Epithelial cell of prostate (primary cell): ENCODE measurements at places on chromosomes 4 and X.

DNA sequence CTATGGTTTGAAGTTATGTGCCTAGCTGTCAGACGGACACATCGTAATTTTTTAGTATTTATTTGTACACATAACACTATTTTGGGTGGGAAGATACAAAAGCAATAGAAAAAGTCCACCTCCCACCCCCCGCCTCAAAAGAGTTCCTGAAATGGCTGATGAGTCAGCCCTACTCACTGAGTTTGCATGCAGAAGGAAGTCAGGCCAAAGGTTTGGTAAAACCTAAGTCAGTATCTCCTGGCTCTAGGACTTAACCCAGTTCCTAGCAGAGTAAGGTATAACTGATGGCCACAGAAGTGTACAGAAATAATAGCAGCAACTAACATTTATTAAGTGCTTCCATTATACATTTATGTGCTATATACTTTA is 2.9 kb upstream of the KLHL2 start:
- no peak for DNase-seq

- DNase-seq: no peak
Measured at GRCh38 chrX:123298026-123298425, 113.9 kb downstream of the GRIA3 start.

DNA sequence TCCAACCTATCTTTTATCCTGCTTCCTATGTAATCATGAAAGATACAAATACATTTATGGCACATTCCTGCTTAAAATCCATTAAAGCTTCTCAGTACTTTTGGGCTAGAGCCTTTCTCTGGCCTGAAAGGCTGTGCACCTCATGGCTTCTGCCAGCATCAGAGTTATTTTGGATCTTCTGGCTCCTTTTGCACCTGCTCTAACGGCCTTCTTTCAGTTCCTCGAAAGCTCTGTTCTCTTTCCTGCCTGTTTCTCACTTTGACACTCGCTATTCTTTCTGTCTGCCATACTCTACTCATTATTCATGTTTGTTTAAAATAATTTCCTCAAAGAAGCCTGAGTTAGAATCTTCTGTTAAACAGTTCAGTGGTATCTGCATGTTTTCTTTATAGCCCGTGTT is 86.0 kb downstream of the LRP2BP start:
- no peak for DNase-seq

- DNase-seq: no peak
Measured at GRCh38 chrX:57422289-57422688, 135.8 kb downstream of the FAAH2 start.

DNA sequence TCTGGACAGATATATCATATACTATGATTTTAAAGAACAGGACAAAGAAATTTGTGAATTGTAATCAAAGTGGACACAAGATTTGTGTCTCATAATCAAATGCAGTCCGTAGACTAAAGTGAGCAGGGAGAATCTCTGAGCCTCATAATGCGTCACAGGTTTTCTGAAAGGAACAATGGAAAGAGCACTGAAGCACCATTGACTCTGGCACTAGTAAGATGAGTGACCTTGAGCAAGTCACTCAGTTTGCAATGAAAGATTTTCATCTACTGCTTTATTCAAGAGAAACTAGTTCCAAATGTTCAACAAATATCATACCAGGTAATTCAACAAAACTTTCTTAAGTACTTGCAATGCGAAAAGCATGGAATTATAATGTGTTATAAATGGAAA is 315.3 kb downstream of the MAPK10 start:
- DNase-seq: no peak

- DNase-seq: no peak
Measured at GRCh38 chr4:108166441-108167315, 2.1 kb downstream of the LEF1 start.

DNA sequence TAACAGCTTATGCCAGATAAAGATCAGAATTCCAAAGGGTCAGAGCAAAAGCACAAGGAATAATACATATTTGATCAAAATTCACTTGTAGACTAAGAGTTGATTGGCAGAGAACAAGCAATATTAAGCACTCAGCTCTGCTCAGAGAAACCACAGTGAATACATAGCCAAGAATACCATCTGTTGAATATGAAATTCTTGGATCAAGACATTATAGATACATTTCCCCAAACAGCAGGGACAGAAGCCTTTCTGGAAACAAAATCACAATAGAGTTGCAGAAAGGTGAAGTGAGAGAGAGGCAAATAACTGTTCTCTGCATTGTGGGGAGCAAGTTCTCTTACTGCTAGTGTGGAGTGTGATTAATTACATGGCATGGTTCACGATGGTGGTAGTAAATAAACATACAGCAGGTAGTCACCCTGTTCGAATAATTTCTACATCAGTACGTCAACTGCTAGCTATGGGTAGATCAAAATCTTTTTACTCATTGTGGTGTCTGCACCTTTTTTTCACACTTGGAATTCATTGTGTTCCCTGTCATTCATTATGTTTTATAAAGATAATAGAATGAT is 366.7 kb downstream of the PCDH7 start:
- DNase-seq: no peak

DNA sequence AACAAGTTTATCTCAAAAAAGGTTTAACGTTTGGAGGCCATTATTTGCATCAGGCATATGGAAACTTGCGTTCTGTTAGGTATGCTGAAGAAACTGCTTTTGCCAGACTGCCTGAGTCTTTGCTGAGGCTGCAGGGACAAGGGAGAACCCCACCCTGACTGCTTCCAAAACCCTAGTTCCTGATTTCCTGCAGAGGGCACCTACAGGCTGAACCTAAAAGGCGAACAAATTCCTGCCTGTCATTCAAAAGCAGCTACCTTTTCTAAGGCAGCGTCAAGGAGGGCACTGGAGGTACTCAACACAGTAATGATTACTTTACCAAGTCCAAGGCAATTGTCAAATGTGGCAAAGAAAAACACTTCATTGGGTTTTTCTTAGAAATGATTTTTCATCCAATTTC is 578 bp upstream of the CORIN start:
- no peak for DNase-seq

GRCh38 chrX:8879750-8880149 is 78.6 kb upstream of the FAM9A start:
- DNase-seq: no peak

DNA sequence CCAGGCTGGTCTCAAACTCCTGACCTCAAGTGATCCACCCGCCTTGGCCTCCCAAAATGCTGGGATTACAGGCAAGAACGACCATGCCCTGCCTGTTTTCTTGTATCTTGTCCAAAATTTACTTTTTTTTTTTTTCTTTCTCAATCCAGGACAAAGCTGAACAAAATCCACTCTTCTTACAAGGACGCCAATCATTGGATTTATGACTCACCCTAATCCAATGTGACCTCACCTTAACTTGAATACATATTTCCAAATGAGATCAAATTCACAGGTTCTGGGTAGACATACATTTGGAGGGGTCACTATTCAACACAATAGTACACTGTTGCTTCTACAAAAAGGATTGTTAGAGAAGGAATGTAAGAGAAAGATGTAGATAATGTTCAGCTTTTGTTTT is 18.0 kb upstream of the TSR2 start:
- no peak for DNase-seq

DNA sequence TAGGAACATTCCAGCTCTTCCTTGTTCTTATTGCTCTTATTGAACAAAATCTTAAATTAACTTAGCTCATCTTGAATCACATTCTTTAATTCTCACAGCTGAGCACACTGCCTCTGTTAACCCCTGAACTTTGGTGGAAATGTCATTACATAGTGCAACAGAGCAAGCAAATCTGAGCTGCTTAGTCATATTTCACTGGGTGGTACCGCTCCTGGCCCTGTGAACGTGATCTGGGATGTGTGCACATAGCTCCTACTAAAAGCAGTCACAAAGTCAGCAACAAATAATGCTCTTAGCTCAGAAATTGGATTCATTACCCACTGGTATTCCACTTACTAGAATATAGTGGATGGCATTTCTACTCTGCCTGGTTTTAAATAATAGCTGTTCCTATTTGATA is 27.9 kb downstream of the ARHGEF6 start:
- DNase-seq: no peak

DNA sequence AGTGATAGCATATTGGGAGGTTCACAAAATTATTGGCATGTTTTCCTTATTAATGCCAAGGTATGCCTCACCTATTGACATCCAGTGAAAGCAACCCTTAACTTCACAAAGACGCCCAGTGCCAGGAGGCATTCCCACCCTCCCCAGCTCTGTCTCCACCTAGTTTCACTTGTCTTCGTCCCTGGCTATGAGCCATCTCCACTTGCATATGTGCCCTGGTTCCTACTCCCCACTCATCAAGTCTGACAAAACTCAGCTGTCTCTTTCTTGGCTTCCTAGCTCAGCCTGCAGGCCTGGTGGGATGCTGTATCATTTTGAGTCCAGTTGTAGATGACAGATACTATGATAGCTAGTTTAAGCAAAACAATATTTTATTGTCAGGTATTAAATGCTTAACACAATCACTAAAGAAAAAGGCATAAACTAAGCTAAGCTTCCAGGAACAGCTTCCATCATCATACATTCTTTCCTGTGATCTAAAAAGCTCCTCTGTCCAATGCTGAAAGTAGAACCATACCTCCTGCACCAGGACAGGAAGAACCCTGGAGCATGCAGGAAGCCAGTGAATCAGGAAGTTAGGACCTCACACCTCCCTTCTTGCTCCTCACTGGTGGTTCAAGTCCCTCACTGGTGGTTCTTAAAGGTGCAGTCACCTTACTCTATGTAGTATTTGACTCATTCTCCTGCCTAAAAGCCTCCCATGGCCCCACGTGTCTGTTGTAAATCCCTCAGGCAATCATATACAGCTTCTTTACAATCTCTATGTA is 410.3 kb upstream of the RASGEF1B start:
- no peak for DNase-seq

GRCh38 chrX:72394518-72395170 is 88.9 kb upstream of the CITED1 start:
- DNase-seq: no peak

GRCh38 chrX:50075630-50076339 is 125.0 kb downstream of the AKAP4 start:
- no peak for DNase-seq

- DNase-seq: no peak
Measured at GRCh38 chr4:81758574-81759264, 287.0 kb upstream of the RASGEF1B start.

- no peak for DNase-seq
Measured at GRCh38 chr4:42442601-42443000, 45.3 kb downstream of the SHISA3 start.

GRCh38 chrX:49910344-49910743 is 12.1 kb upstream of the CLCN5 start:
- no peak for DNase-seq

DNA sequence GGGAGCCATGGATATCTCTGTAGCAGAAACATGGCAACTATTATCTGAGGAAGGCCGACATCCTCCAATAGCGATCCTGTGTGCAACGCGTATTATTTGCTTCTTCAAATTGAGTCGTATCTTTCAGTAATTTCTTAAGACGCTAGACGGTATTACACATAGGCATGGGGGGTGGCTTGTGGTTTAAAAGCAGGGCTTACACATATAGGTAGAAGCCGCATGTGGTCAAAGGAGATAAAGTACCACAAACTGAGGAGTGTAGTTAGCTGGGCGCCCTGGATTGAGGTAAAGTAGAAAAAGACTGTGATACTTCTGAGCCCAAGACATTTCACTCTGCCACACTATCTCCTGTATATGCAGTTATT is 94.6 kb downstream of the SORBS2 start:
- DNase-seq: no peak

DNA sequence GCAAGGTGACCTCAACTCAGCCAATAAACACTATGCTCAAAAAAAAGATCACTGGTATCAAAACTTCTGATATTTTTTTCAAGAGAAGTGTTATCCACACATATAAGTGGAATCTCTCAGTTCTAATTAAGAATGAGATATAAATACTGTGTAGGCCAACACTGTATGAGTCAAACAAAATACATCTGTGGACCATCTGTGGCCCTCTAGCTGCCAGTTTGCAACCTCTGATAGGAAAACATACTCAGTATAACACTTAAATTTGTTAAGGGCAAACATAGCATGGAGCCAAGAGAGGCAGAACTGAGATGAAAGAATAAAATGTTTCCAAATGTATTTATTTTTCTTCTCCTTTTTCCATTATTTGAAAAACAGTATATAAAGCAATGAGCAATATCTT is 377.3 kb downstream of the ARAP2 start:
- no peak for DNase-seq

GRCh38 chrX:110145854-110146253 is 142.9 kb downstream of the TMEM164 start:
- no peak for DNase-seq

- no peak for DNase-seq
Measured at GRCh38 chr4:7466904-7467303, 32.2 kb upstream of the PSAPL1 start.

DNA sequence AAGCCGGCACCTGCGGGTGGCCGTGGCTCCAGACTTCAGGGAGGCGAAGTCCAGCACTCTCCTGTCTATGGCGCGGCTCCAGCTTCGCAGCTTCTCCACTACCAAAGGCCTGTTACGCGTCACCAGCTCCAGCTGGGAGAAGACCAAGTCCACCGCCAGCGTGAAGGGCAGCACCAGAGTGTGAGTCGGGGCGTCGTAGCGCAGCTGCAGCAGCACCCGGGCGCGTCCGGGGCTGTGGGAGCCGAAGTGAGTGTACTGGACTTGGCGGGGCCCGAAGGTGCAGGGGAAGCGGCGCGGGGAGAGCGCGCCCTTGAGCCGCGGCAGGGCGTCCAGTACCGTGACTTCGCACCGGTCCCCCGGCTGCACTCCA is 444 bp downstream of the FREM3 start:
- DNase-seq: no peak

- no peak for DNase-seq
Measured at GRCh38 chr4:173153445-173153844, 15.2 kb upstream of the GALNT7 start.

DNA sequence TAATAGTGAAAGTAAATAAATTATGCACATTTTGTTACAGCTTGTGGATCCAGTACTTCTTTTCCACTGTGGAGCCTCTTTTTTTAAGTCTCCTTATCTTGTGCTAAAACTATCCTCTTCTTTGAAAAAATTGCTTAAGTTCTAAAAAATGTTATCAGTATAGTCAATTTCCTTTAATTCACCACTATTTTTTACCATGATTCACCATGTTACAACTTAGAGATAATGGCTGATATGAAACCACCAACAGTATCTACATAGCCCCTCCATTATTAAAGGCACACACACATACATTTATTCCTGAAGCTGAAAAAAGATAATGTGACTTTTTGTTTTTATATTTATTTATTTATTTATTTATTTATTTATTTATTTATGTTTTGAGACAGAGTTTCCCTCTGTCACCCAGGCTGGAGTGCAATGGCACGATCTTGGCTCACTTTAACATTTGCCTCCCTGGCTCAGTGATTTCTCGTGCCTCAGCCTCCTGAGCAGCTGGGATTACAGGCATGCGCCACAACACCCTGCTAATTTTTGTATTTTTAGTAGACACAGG is 243.2 kb downstream of the SPOCK3 start:
- DNase-seq: no peak

GRCh38 chrX:123263270-123263669 is 79.2 kb downstream of the GRIA3 start:
- DNase-seq: no peak

GRCh38 chr4:98524230-98524629 is 134.2 kb downstream of the TSPAN5 start:
- DNase-seq: no peak

GRCh38 chrX:34631479-34632220 is 25.4 kb downstream of the TMEM47 start:
- no peak for DNase-seq
